Heart right ventricle (tissue), 16 donors: ENCODE measurements at places on chromosomes 16 and 17. TPM values are rescaled to one million over a fixed set of nuclear protein-coding genes. Genes with fewer than 3 reads are reported as not detected.
A peak's percentile ranks its signal among the peaks of the same experiment; 100 is the strongest.

Gene FBXO39
- not detected for total RNA-seq

Gene VTN
- total RNA-seq, result 82.3 TPM

Gene IL17C
- not detected for total RNA-seq

Gene LGALS9
- 16.1 TPM for total RNA-seq

DNA sequence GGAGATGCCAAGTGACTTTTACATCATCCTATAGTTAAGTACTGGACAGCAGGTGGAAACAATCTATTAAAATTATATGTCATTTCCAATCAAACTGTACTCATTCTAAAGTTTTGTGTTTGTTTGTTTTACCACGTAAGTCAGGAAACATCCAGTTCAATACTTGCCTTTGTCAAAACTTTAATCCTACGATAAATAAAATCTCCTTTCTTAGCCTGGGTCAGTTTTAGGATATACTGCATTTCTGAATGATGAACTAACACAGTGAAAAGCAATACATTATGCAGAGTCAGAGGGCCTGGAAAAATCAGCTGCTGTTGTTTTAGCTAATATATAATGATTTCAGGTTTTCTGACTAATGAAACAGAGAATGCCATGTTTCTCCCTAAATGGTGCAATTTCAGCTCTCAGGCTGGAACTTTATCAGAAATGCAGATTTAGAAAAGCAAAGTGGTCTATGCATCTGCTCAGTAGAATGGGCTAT is 756.4 kb downstream of the CDH11 start:
- no peak for DNase-seq
- no peaks in the 10 kb centered on the region for H3K27me3 ChIP-seq
- no peaks in the 10 kb centered on the region for H3K36me3 ChIP-seq

GRCh38 chr16:88465387-88465983 is 12.4 kb downstream of the ZFPM1 start:
- H3K4me3 ChIP-seq, result no peak overlapping the region
- H3K36me3 ChIP-seq, result no peaks in the 10 kb centered on the region
- no peaks in the 10 kb centered on the region for H3K27me3 ChIP-seq
- H3K4me1 ChIP-seq, result peaks cover 43% of the 10 kb centered on the region
- H3K27ac ChIP-seq, result no peak overlapping the region

DNA sequence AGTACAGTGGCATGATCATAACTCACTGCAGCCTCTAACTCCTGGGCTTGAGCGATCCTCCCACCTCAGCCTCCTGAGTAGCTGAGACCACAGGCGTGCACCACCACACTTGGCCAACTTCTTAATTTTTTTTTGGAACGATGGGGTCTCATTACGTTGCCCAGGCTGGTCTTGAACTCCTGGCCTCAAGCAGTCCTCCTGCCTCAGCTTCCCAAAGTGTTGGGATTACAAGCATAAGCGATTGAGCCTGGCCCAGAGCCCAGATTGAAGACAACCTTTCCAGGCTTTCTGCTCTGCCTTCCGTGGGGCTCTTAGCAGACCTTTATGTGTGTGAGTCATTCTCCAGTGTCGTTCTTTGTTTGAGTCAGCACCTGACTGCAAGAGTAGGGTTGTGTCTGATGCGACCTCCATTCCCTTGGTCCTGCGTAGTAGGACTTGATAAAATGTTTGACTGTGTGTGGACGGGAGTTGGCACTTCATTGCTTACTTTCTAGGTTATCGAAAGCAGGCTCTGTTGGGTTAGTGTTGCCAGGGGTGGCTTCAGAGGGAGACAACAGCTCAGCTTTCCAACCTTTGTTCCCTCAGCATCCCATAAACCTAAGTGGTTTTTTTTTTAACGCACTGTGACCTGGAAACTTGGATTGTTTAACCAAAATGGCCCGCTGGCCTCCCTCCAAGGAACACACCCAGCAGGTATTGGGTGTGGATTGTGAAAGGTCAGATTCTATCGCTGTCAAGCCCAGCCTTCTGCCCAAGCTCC is 26.4 kb downstream of the EEF2K start:
- H3K4me1 ChIP-seq, result peaks cover 17% of the 10 kb centered on the region
- no peak overlapping the region for H3K4me3 ChIP-seq
- DNase-seq, result no peak
- no peaks in the 10 kb centered on the region for H3K27me3 ChIP-seq
- H3K36me3 ChIP-seq, result peaks cover 3% of the 10 kb centered on the region

- no peaks in the 10 kb centered on the region for H3K27me3 ChIP-seq
- no peak overlapping the region for H3K4me3 ChIP-seq
- peaks cover 27% of the 10 kb centered on the region for H3K36me3 ChIP-seq
- DNase-seq, result no peak
- peaks cover 8% of the 10 kb centered on the region for H3K4me1 ChIP-seq
Measured at GRCh38 chr16:1674751-1675664, 3.1 kb upstream of the JPT2 start.

- H3K36me3 ChIP-seq, result no peaks in the 10 kb centered on the region
- peaks cover 7% of the 10 kb centered on the region for H3K27me3 ChIP-seq
Measured at GRCh38 chr16:5176505-5176904, 78.9 kb upstream of the EEF2KMT start.

DNA sequence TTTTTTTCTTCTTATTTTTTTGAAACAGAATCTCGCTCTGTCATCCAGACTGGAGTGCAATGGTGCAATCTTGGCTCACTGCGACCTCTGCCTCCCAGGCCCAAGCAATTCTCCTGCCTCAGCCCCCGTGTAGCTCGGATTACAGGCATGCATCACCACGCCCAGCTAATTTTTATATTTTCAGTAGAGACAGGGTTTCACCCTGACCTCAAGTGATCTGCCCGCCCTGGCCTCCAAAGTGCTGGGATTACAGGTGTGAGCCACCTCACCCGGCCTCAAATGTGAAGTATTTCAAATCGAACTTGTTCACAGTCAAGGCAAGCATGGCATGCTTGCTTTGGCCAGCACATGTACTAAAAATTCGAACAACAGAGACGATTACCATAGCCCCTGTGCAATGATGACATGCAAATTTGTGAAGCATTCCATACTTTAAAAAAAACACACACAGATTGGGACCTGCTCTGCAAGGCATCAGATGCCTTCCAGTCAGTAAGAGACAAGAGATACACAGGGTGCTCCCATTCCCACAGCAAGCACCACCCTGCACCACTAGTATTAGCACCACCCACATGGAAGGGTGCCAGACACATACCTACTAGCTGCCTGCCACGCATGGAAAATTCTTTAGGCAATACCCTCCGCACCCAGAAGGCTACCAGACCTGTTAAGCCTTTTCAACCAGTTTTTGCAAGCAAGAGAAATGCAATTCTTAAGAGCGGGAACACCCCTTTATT is 47.2 kb downstream of the ANKRD11 start:
- H3K27ac ChIP-seq, result peak overlapping the region; percentile 1
- no peak overlapping the region for H3K4me3 ChIP-seq
- peaks cover 39% of the 10 kb centered on the region for H3K4me1 ChIP-seq
- peak; percentile 48 for DNase-seq
